ENCODE measurements at places on chromosomes 6 and 20.
A peak's percentile ranks its signal among the peaks of the same experiment; 100 is the strongest.

DNA sequence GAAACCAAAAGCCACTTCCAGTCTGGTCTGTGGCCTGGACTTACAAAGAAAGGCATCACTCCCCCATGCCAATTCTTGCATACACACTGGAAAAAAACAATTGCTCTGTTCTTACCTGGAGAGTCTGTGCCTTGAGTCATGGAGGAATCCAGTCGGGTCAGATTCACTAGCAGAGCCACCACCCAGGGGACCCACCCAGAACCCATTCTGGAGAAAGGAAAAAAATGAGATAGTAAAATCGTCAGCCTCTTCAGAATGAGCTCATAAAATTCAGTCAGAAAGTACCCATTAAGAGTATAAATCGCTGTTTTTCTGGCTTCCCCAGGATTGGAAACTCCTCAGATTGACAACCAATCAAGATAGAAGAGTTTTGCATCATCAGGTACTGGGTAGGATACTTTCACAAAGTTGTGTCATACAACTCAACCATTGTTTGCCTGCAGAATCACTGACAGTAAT is at the start of gene HLA-DOB:
Gene HLA-DOB (minus strand): TSS at position 257 of the 459 bp plus-strand sequence. CDS start 51 bp downstream, at position 206.
- no peak for DNase-seq

DNA sequence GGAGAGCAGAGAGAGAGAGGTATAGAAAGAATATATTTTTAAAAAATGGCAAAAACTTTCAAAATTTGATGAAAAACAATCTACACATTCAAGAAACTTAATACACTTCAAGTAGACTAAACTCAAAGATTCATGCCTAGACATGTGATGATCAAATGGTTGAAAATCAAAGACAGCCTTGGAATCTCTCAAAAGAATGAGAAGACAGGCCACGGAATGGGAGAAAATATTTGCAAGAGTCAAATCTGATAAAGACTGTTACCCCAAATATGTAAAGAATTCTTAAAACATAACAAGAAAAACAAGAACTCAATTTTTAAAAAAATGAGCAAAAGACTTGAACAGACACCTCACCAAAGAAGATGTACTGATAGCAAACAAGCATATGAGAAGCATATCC is 49.7 kb downstream of the THEMIS start:
- no peak for DNase-seq

- no peak for DNase-seq
Measured at GRCh38 chr6:34154668-34155447, 9.0 kb upstream of the GRM4 start.

GRCh38 chr6:167574431-167575151 is 249.7 kb downstream of the TTLL2 start:
- DNase-seq, result no peak

DNA sequence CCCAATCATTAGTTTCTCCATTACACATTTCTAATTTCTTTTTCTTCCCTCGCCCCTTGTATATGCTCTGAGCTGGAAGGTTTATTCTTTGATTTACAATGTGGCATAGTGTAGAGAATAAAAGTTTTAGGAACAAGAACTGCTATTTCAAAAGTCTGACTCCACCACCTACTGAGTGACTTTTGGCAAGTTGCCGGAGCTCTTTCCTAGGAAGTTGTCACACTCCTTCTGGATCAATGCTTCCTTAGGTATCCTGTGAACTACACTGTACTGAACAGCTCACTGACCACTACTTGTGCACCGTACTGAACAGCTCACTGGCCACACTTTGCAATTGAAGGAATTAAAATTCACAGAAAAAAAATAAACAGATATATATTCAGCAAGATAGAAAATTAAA is 458.2 kb downstream of the FRK start:
- DNase-seq, result no peak

GRCh38 chr6:110852773-110853172 is 21.8 kb upstream of the AMD1 start:
- DNase-seq, result no peak

- DNase-seq, result no peak
Measured at GRCh38 chr6:52557389-52558265, 19.2 kb downstream of the TRAM2 start.

DNA sequence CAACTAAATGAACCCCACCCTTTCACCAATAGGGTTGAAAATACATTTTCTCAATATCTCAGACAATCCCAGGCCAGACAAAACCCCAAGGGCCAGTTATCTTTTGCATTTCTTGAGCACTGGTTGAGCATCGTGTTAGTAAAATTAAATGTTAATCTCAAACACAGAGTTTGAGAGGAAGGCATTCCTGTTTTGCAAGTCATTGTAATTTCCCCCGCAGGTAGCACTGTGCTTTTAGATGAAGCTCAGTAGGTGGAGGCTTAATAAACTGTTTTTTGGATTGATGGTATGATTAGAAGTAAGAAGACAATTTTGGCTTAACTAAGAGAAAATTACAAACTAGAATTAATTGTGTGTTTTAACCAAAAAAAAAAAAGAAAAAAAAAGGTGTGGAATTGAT is 998.6 kb upstream of the FLRT3 start:
- DNase-seq, result no peak

DNA sequence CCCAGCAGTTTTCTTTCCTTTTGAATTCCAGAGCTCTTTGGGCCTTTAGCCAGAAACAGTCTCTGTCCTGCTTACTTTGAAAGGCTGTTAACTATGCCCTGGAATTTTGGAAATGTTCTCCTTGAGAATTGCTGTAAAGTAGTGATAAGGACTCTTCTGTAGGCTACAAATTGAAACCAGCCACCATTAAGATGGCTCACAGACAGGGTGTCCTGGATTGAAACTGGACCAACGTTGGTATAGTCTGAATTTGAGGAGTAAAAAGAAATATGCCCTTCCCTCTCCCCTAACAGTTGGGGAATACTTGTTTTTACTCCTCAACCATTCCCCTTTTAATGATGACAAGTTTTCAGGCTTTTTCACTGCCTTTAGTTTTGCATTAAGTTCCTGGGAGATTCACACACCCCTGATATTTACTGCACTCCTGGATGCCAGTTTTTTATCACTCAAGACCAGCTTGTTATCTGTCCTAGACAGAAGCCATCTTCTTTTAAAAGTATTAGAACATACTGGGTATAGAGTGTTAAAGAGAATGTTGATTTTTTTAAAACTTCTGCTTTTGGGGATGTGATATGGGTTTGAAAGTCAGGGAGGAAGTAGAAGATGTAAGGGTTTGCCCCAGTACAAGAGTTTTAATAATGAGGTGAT is 21.9 kb downstream of the TOP1 start:
- no peak for DNase-seq

DNA sequence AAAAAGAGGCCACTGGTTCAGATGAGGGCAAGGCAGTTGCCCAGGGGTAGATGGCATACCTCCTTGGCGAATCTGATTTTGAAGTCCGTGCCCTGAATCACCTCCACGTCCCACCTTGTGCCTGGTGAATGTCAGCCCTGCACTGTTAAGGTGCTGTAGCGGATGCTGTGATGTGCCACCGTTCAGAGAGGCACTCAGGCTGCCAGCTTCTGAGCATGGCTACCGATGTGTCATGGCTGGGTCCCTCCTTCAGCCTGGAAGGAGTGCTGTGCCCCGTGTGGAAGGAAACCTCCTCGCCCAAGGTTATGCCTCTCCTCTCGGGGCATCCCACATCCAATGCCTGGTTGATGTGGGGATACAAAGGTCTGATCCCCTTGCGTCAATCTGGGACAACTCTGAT is 43.6 kb downstream of the UST start:
- DNase-seq, result no peak

GRCh38 chr20:17617212-17617867 is 47.5 kb downstream of the DSTN start:
- peak; percentile 83 for DNase-seq

DNA sequence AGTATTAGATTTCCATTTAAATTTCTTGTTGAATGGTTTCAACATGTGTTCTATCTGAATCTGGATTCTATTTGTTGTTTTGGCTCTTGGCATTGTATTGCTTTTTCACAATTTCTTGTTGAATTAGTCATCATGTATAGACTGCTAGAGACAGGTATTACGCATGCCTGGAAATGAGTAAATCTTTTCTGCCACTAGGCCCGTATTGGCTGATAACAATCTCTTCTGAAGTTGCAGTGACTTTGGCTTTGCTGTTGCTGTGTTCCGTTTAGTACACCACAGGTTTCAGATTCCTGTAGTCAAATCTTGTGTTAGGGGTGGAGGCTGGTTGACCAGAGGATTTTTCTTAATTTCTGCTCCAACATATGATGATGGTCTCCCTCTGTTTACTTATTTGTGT is 1339.4 kb downstream of the GRIK2 start:
- no peak for DNase-seq

- no peak for DNase-seq
Measured at GRCh38 chr6:158514176-158514575, 45.7 kb upstream of the TMEM181 start.

GRCh38 chr6:548517-548916 is 108.4 kb downstream of the HUS1B start:
- DNase-seq, result no peak

DNA sequence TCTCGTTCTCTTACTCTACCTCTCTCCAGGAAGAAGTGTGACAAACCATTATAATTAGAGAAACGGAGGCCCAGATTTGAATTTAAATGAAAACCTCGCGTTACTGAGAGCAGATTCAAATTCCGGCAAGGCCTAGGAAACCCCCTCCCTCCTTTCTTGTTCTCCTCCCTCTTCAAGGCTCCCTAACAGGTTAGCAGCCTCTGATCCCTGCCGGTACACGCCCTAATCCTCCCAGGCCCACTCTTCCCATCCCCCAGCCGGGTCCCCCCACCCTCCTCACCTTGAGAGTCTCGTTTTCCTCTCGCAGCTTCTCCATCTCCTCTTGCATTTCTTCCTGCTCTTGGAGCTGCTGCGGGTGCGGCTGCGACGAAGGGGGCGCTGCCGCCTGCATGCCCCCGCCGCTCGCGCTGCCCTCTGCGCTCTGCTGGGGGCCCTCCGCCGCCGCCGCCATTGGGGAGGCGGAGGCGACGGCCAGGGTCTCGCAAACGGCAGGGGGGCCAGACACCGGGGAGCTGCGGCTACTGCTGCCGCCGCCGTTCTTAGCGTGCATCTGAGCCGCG is 3.8 kb downstream of the MTCL3 start:
- peak; percentile 26 for DNase-seq

DNA sequence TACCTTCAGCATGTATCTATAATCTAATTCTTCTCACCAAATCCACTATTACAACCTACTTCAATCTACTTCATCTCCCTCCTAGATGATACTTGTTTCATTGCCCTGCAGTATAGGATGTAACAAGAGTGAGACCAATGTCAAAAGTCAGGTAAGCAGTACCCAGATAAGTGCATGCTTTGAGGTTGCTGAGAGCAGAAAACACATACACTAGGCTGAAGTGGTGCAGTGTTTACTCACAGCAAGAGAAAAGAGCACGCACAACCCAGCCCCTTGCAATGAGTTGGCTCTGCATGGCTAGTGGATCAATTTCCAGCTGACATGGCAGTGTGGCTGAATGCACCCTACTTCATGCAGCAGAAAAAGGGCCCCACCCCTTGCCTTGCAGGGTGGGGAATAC is 199.9 kb downstream of the EPHA7 start:
- DNase-seq, result no peak

- no peak for DNase-seq
Measured at GRCh38 chr20:39674842-39675241, 712.7 kb downstream of the DHX35 start.

GRCh38 chr20:57539889-57540288 is 14.9 kb upstream of the CTCFL start:
- no peak for DNase-seq

DNA sequence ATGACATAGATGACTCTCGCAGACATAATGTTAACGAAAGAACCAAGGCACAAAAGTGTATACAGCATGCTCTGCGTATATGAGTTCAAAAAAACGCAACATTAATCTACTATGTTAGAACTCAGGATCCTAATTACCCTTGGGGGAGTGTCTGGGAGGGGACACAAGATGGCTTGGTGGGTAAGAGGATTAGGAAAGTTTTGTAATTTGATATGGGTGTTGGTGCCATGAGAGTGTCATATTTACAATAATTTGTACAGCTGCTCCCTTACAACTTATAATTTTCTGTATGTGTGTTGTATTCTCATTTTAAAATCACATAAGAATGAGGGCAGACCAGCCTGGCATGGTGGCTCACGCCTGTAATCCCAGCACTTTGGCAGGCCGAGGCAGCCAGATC is 38.6 kb downstream of the TFEB start:
- DNase-seq, result no peak

GRCh38 chr6:168834801-168835200 is 393.8 kb downstream of the SMOC2 start:
- DNase-seq, result no peak

- no peak for DNase-seq
Measured at GRCh38 chr6:34585108-34585507, 29.0 kb upstream of the SPDEF start.

DNA sequence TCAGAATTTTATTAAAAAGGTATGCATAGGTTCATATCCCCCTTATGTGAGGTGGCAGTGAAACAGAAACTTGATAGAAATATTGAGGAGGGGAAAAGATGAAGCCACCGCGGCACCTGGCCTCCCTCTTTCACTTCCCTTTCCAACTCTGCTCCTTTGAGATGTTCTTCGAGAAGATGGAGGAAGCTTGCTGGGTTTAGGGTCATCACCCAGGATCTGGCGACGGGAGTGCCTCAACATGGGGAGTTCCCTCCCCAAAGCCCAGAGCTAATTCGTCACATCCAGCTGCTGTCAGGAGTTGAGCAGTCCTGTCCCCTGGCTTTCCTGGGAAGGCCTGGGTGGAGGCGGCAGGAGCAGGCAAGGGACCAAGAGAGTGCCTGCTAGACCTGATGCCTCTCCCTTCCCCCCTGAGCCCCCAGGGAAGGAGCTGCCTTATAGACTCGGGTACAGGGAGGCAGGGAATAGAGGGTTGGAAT is 29.1 kb downstream of the RREB1 start:
- DNase-seq, result no peak

GRCh38 chr6:78771586-78771985 is 95.8 kb upstream of the IRAK1BP1 start:
- DNase-seq, result no peak

GRCh38 chr6:145731447-145731846 is 3.9 kb downstream of the EPM2A start:
- DNase-seq, result no peak

DNA sequence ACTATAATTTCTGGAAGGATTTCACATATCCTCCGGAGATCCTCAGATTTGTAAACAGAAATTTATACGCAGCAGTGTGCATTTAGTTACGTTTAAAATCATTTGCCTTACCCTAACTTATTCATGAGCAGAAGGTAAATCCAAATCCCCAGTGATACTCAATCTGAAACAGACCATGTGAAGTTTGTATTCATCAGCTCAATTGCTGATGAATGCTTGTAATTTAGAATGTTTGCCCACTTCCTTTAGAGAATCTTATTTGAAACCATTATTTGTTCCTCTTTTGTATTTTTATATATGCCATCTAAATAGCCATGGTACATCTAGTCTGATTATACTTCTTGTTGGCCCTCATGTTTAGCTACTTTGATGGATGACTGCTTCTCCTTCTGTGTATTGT is 15.4 kb downstream of the TAAR1 start:
- DNase-seq, result no peak

All from SHP77 (cell line).